Gastroesophageal sphincter (tissue), 4 donors: ENCODE measurements at places on chromosomes 5 and 9.

GRCh38 chr5:107199756-107200155 lies 471.0 kb downstream of the EFNA5 start:
- no peak for ATAC-seq

DNA sequence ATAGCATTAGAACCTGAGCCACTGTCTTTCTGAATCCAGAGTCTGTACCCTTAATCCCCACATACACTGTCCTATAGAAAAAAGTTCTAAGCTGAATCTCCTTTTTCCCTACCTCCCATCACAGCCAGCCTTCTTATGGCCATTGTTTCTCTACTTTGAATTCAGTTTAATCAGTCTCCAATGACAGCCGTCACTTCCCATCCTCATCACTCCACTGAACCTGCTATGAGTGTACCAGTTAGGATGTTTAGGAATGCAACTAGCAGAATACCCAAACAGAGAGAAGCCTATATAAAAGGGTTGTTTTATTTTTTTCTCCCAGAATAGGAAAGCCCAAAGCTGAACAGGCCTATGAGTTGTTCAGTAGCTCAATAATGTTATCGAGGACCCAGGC lies 220.4 kb upstream of the NREP start:
- no peak for ATAC-seq

DNA sequence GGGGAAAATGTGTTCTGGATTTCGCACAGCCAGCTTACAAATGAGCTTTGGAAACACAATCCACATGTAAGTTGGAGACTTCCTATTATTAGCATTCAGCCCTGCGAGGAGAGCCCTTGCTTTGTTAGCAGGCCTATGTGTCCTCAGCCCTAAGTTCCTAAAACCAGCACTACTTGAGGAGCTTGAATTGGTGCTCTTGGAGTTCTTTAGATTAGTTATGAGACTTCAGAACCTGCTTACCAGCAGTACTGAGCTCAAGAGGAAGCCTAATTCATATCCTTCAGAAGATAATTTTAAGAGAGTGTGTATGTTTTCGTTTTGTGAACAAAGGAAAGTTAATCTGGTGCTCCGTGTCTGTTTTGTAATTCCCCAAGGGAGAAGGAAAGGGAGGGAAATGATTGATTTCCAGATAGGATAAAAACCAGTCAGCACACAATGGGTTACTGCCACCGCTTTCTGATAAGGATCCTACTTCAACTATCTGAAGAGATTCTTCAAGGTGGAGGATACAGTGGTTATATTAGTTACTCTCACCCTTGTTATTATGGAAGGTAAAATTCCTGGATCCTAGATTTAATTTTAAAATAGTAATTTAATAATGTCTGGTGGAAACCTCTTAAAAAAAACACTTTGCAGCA lies 35.2 kb downstream of the PIK3R1 start:
- ATAC-seq = no peak

DNA sequence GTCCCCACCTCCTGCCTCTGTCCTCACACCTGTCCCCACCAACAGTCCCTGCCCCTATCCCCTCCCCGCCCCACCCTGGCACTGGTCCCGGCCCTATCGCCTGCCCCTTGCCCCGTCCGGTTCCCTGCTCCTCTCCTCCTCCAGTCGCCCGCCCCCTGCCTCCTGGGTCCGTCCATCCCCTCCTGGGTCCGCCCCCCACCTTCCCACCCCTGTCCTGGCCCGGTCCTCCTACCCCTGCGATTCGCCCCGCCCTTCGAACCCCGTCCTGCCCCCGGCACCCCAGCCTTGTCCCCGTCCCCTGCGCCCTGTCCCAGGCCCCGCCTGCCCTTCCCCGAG lies 372 bp downstream of the EDF1 start:
- ATAC-seq = peak; percentile 20

DNA sequence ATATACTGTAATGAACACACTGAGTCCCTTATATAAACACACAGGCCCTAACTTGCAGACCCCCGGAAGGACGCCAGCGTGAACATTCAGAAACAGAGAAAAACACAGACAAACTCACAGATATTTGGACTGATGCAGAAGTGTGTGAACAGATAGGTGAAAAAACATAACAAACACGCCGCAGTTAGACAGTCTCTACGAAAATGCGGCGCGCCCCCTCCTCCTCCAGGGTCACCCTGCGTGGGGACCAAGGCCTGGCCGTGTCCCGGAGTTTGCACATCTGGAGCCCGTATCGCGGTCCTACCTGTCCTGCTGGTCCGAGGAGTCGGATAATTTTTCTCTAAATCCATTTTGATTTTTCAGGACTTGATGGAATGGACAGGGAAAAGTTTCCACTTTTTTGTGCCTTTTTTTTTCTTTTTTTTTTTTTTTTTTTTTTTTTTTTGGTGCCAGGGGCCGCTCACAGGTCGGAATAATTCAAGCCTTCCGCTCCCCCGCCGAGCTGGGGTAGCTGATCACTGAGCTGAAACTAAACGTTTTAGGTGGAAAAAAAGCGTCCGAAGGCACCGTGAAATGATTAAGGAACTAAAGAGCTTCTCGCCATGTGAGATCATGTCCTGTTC lies at the start of gene PAX5:
TSS of gene PAX5 (minus strand) at position 587 of the 623 bp plus-strand sequence. CDS start at position 350, 237 bp downstream.
- ATAC-seq = no peak

- no peak for ATAC-seq
Observed at GRCh38 chr5:5105531-5105930, 34.6 kb upstream of the ADAMTS16 start.

DNA sequence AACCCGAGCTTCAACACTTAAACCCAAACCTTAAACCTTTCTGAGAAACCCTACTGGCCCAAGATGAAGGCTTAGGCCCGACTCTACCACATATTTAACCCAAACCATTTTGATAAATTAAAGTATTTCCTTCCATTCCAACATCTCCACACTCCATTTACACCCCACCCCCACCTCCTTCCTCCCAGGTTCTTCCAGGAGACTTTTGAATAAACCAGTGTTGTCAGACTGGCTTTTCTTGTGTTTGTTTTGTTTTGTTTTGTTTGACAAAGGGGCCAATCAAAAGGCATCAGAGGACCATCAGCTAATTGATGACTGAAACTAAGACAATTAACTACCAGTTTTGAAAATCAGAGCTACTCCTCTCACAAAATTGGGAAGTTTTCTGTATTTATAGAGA lies 4.6 kb upstream of the ZNF608 start:
- ATAC-seq = no peak

- ATAC-seq = no peak
Observed at GRCh38 chr5:145661737-145662485, 173.2 kb downstream of the PRELID2 start.

DNA sequence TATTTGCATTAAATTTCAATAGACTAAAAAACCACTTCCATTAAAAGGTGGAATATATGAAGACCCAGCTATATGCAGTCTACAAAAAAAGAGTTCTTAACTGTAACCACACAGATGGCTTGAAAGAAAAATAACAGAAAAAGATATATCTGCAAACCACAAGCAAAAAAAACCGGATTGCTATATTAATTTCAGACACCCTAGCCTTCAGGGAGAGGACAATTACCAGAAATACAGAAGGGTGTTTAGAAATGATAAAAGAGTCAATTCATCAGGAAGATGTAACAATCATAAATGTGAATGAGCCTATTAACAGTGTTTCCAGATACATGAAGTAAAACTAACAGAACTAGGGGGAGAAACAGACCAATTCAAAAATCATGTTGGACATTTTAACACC lies 56.9 kb upstream of the SMIM23 start:
- ATAC-seq = no peak

- no peak for ATAC-seq
Observed at GRCh38 chr9:18238254-18238653, 235.7 kb upstream of the ADAMTSL1 start.

DNA sequence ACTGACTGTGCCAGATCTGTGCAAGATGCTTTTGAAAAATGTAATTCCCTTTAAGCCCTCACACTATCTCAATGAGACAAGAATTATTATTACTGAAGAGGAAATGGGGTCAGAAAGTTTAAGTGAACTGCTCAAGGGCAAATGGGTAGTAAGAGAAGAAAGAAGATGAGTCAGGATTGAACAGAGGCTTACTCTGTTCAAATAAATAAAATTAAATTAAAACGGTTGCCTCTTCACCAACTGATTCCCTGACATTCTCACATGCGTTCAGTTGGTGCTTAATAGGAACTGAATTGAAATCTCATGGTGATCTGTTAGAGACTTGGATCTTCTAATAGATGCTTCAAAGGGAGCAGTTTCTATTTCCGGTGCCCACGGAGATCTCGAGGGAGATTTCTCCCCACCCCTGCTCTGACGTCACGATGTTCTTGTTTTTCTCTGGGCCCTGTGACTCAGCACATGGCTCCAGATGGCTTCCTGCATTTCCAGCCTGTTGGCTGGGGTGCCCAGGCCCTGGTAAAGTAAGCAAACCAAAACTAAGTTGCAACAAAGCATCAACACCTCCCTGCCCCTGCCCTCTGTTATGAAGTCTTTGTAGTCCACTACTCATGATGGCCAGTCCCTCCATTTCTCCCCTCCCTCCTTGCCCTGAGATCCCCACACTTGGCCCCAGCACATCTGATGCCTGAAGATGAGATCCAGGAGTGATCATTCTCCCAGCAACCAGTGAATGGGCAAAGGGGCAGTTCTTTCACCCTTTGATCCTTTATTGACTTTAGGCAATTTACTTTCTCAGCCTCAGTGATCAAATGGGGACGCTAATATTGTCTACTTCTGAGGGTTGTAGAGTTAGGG lies 106.1 kb upstream of the CPEB4 start:
- peak; percentile 92 for ATAC-seq

DNA sequence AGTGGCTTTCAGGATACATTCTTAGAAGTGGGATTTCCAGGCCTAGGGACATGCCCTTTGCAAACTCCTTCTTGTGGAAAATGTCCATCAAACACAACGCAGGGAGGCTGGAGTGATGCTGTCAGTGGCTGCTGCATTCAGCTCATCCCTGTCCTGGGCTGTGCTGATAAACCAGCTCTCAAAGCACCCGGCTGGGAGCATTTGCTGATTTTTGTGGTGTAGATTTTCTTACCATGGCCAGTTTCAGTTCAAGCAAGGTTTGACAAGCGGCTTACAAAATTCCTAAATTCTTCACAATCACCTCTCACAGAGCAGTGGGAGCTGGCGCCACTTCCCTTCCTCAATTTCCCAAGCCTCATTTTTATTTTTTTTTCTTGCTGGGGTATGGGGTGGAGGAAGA lies 28.2 kb downstream of the FAM163B start:
- ATAC-seq = no peak

DNA sequence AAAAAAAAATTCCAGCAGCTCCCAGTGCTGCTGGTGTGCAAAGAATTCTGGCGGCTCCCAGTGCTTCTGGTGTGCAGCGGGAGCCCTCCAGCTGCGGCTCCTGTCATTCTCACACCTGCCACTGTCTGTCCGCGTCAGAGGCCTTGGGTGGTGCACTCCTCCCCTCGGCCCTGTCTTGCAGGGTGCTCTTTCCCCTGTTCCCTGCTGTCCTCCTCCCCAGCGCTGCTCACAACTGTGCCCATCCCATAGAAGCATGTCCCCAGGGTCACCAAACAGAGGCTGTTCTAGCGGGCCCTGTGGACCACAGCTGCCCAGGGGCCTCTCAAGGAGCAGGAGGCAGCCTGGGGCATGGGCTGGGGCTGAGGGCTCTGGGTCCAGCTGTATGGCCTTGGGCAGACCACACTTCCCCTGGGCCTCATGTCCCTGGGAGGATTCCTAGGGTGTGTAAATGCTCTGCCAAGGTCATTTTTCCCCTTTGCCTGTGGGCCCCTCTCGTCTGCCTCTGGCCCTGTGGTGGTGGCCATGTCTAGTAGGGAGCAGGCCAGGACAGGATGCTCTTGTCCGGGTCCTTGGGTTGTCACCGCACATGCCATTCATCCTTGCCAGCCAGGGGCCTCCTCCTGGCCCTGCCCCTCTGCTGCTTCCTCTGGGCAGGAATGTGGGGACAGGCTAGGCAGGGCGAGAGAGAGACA lies 68.2 kb downstream of the PHF2 start:
- ATAC-seq = no peak

- ATAC-seq = no peak
Observed at GRCh38 chr9:136875155-136875554, 9.0 kb upstream of the EDF1 start.

DNA sequence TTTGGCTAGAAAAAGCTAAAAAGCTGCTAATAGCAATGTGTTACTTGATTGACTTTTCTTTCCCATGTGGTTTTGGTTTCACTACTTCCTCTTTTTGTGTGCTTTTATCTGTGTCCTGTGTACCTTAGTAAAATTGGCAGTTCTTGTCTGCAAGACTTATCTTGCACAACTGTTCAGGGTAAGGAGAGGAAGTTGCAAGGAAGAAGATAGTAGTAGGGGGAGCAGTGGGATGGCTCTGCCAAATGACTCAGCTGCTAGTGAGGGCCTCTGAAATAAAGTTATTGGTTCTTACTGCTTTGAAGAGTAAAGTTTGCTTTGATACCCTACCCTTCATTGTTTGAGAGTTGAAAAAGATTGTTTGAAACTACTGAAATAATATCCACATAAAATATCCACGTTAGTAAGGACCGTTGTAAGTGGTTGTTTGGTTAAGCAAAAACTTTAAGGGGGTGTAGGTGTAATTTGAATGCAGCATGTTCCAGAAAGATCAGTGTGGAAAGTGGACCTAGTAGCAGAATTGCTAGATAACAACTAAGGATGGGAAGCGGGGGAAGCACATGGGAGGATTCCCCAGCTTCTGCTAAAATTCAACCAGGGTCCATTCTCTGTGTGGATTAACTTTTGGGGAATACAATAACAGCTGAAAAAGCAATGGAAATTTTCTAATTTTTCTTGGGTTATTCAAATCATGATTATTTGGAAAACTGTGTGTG lies 123.5 kb downstream of the SCAMP1 start:
- peak; percentile 84 for ATAC-seq

GRCh38 chr5:119478781-119479180 lies 26.5 kb downstream of the HSD17B4 start:
- no peak for ATAC-seq
